ENCODE measurements at places on chromosomes 4 and X.

DNA sequence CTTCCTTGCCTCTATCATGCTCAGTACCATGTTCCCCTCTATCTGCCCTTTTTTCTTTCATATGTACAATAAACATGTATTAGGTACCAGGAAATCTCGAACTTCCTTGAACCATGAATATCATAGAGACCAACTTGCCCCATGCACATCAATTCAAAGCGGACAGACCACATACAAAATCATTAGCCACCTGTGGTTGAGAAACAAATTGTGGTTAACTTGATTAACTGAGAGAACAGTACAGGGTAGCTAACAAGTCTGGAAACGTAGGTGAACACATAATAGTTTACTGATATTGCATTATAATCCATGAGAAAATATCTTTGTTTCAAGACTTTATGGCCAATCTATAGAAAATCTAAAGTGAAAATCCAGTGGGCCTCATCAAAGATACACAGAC is 8.2 kb downstream of the CASP3 start:
- no peak for DNase-seq

GRCh38 chr4:101274888-101275752 is 72.2 kb downstream of the PPP3CA start:
- no peak for DNase-seq

GRCh38 chr4:125952631-125953030 is 637.9 kb downstream of the FAT4 start:
- no peak for DNase-seq

DNA sequence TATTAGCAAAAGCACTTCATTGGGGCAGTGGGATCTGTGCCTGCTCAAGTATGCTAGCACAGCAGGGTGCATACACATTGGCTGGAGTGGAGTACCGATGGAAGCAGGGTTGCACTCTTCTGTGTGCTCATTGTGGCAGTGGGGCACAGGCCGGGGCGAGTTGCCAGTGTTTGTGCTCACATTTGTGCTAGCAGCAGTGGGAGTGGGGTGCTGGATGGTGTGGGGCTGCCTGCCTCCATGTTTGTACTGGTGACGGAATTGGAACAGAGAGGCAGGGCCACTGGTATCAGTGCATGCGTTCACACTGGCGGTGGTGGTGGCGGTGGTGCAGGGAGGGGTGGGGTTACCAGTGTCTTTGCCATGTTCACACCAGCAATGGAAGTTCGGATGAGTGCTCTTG is 138.0 kb downstream of the POU4F2 start:
- no peak for DNase-seq

GRCh38 chr4:89949782-89950387 is 55.2 kb downstream of the MMRN1 start:
- DNase-seq: no peak

DNA sequence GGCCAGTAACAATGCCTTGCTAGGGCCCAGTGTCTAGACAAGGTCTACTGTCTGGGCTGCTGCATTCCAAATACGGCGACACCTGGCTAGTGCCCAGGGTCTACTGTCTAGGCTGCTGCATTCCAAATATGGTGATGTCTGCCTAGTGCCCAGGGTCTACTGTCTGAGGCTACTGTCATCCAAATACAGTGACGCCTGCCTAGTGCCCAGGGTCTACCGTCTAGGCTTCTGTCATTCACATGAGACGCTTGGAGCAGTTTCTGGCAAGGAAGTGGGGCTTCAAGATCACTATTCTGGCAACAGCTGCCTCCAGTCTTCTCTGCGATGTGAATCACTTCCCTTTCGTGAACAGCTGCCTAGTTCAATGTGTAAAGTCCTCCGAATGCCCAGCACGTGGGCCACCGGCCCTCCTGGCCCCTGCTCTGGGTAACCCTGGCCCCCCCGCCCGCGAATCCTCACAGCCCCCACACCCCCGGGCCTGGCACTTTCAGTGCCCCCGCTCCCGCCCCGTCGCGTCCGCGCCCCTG is 12.7 kb downstream of the ACOX3 start:
- no peak for DNase-seq

DNA sequence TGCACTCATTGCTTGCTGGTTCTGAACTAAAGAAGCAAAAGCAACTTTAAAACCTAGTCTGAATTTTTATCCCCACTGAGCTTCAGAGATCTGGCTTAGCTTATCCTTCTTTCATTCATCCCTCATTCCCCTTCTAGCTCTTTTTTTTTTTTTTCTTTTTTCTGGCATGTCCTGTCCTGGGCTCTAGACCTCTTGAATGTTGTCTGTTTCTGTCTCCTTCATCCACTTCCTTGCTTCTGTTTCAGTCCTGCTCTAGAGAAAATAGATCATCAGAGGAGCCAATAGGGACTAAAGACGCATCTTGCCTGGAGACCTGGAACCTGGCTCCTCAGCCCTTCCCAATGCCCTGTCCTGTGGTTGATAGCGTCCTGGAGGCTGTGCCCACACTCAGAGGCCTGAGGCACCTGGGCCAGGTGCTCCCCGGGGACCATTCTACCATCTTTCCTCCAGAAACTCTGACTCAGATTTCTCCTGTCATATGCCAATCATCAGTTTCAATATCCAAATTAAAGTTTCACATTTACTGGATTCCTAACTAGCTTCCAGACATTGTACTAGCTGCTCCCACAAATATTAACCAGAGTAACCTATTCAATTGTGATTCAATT is 115.7 kb upstream of the GATB start:
- DNase-seq: no peak

DNA sequence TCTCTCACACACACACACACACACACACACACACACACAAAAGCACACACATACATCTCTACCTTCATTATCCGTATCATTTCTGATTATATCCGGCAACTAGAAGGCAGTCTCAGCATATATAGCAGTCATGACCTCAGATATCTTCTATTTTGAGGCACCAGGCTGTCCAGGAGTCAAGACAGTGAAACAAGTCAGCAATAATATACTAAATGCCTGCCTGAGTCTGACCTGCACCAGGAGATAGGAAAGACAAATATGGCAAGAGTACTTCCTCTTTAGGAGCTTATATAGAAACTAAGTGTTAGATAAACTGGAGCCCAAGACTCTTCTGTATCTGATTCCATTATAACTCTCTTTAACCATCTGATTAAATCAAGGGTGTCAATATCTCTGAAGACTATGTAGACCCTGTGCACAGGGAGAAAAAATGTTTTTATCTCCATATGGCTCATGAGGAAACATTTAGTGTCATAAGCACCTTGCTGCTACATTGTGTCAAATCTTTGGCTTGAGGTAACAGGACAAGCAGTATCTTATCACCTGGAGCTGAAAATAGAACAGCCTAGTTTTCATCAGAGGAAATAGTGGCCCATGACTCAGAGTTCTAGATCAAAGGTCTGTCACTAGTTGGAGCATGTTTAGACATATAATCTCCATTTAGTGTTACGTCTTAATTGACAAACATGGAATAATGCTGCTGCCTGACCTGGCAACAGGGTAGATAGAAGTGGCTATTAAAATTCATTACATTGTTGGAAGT is 27.0 kb upstream of the FAM47B start:
- DNase-seq: no peak

DNA sequence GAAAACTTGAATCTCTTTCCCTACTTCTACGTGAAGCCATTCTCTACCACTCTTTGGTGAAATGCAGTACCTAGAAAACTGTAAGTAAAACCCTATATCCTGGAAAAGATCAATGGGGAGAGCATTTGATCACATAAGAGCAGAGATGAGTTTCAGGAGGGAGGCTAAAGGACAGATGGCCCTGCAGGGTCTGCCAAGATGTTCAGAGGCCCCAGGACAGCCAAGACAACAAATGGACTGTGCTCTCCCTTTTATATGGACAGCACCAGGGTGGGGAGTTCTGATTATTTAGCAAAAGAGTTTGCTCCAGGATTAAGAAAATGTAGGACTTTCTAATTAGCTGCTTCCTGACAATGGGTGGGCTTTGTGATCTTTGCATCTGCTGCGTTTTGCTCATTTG is 101.7 kb downstream of the DCK start:
- no peak for DNase-seq

- no peak for DNase-seq
These were observed 4.2 kb downstream of the GASK1B start for GRCh38 chr4:158168606-158169005.

- DNase-seq: no peak
These were observed 22.9 kb downstream of the SHISA3 start for GRCh38 chr4:42420140-42420539.

DNA sequence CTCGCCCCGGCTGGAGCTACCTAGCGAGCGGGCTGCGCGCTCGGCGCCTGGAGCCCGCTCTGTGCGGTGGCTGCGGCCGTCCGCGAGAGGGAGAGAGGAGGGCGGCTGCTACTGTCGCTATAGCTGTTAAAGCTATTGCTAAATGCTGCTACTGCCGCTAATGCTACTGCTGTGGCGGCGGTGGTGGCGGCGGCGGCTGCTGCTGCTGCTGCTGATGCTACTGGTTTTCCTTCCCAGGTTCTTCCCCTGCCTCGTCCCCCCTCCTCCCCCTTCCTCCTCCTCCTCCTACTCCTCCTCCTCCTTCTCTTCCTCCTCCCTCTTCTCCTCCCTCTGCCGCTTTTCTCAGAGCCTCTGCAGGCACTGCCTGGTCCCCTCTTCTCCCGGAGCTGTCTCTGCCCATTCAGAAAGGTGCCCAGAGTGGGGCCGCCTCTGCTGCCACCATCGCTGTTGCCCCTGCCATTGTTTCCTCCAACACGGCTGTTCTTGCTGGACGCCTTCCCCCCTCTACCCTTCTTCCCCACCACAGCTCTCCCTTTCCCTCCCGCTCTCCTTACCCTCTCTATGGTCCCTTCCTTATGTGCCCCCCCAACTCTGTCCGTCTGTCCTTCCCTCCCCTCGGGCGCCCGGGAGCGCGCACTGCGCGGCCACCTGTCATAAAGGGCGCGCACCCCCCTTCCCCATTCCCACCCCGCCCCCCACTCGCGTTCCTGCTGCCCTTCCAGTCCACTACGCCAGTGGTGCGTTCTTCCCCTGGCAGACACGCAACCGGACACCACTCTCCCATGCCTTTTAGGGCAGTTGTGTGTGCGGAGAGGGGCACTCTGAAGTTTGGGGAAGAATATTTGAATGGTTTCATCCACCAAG is at the start of gene NEXMIF:
TSS of gene NEXMIF (minus strand) at position 228 of the 864 bp plus-strand sequence.
- DNase-seq: peak; percentile 61

DNA sequence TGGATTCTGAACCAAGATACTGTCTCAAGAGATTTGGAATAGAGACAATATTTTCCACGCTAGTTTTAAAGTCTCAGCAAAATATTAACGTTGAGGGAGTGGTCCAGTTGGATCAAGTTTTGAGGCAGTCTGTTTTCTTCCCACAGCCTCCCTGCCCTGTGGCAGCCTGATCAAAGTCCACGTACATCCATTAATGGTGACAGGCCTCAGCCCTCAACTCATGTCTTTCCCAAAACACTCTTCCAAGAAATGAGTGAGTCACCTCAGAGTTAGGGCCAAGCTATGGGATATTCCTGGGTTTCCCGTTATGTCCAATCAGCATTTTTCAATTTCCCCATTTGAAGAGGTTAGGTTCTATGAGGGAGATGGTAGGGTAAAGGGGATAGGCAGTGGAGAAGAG is 28.5 kb downstream of the EGFL6 start:
- no peak for DNase-seq

GRCh38 chr4:54332542-54332941 is 103.4 kb downstream of the PDGFRA start:
- DNase-seq: no peak

DNA sequence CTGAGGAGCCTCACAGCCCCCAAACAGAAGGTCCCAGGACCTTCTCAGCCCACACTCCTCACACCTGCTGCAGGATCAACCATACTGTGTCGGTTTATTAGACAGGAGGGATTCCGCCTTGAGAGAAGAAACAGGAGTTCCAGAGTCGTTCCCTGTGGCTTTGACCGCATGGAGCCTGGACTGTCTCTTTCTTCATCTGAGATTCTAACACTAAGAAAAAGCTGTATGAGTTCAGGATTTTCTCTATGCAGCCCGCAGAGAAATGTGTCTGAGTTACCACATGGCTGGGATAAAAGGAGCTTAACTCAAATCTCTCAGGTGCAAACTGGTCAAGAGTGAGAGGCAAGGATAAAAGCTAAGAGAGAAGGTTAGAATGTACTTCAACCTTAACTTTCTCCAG is 126.7 kb downstream of the AFAP1 start:
- DNase-seq: no peak

GRCh38 chr4:39233114-39233513 is 50.8 kb downstream of the WDR19 start:
- no peak for DNase-seq

DNA sequence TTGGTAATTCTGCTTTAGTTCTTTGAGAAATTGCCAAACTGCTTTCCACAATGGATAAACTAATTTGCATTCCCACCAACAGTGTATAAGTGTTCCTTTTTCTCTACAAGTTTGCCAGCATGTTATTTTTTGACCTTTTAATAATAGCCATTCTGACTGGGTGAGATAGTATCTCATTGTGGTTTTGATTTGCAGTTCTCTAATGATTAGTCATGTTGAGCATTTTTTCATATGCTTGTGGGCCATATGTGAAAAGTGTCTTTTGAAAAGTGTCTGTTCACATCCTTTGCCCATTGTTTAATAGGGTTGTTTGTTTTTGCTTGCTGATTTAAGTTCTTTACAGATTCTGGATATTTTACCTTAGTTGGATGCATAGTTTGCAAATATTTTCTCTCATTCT is 25.9 kb downstream of the ENPEP start:
- DNase-seq: no peak

GRCh38 chr4:148441624-148441985 is 609 bp downstream of the NR3C2 start:
- no peak for DNase-seq

Data from nephron progenitor cell (in vitro differentiated cells).